Colonic mucosa (tissue), 4 donors: ENCODE measurements at places on chromosomes 6 and 20.
A peak's percentile ranks its signal among the peaks of the same experiment; 100 is the strongest.

DNA sequence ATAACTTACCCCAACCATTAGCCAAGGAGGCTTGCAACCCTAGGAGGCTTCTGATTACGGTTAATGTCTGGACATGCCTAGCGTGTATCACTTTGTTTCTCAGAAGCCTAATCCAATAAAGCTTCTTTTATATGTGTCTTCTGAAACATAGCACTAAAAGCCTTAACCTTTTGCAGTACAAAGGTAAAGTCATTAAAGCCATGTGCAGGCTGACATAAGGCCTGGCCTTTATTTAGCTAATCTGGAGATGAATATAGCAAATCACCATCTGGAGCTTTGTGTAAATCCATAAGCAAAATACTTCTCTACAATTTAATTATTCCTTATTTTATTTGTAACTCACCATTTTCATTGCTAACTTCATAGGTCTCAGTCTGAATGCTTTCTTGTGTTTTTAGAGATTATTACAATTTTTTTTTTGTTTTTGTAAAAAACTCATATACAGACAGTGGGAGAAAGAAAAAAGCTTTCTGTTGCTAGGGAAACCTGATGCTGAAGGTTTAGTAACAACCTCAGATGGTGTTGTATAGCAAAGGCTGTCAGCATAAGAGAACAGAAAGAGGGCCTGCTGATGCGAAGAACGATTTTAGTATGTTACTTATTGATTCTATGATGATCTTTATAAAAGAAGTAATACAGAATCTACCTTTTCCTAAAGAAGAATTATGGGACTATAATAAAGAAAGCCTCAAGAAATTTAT lies at the start of gene EYS:
TSS of gene EYS (minus strand) at position 101 of the 701 bp plus-strand sequence. CDS start 211,816 bp downstream, outside the sequence.
- H3K27ac ChIP-seq: peak within 1 kb of the TSS; percentile 29
- H3K36me3 ChIP-seq: no peaks in the 10 kb centered on the region
- no peak within 1 kb of the TSS for H3K4me3 ChIP-seq
- DNase-seq: no peak

GRCh38 chr6:72522735-72523141 lies 99.1 kb upstream of the KCNQ5 start:
- no peak for DNase-seq
- H3K36me3 ChIP-seq: no peaks in the 10 kb centered on the region
- no peak overlapping the region for H3K4me3 ChIP-seq
- no peak overlapping the region for H3K27ac ChIP-seq
- H3K4me1 ChIP-seq: no peaks in the 10 kb centered on the region
- H3K27me3 ChIP-seq: no peaks in the 10 kb centered on the region

- no peak overlapping the region for H3K27ac ChIP-seq
- no peak overlapping the region for H3K4me3 ChIP-seq
- DNase-seq: no peak
- H3K4me1 ChIP-seq: no peaks in the 10 kb centered on the region
Observed at GRCh38 chr6:5028921-5029320, 25.1 kb upstream of the RPP40 start.

GRCh38 chr20:44615876-44616603 lies 33.7 kb downstream of the PKIG start:
- H3K36me3 ChIP-seq: no peaks in the 10 kb centered on the region
- no peak overlapping the region for H3K27ac ChIP-seq
- H3K4me1 ChIP-seq: no peaks in the 10 kb centered on the region
